ENCODE measurements at places on chromosomes 12 and 14.

DNA sequence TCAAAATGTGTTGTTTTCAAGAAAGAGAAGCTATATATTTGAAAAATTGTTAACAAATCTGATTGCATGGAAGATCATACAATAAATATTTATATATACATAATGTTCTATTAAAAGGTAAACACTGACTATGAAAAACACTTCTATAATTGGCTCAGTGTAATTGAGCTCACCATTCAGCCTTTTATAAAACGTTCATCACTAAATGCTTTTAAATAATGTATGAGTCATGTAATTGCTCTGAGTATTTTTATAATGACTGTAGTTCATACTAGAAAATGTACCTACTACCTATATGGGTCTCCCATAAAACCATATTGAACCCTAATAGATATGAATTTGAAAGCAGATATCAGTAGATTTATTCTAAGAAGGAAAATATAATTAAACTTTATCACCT is 240.4 kb upstream of the MGAT4C start:
- no peak for DNase-seq

DNA sequence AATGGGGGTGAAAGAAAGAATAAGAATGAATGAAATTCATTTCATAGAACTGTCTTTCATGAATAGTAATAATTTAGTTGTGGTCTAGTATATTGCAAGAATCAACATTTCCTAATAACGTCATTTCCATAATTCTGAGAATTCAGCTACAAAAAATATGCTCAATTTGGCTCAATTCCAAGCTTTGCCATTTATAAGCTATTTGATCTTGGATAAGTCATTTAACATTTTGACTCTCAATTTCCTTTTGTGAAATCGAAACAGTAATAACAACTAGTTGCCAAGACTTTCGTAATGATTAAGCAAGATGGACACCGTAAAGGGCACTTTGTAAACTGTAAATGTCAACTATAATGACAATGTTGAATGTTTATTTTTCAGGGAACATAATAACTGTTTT is 18.1 kb downstream of the NOS1 start:
- no peak for DNase-seq

DNA sequence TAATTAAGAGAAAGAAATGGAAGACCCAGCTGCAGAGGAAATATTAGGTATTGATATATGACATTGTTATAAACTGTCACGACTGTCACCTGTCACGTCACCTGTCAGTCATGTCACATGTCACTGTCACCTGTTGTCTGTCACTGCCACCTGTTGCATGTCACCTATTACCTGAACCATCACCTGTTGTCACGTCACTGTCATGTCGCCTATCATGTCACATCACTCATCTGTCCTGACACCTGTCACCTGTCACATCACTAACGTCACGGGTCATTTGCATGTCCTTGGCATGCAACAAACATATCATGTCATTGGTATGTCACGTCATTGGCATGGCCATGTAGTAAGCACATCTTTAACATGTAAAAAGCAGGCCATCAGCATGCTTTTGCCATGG is 26.6 kb upstream of the TESC start:
- no peak for DNase-seq

DNA sequence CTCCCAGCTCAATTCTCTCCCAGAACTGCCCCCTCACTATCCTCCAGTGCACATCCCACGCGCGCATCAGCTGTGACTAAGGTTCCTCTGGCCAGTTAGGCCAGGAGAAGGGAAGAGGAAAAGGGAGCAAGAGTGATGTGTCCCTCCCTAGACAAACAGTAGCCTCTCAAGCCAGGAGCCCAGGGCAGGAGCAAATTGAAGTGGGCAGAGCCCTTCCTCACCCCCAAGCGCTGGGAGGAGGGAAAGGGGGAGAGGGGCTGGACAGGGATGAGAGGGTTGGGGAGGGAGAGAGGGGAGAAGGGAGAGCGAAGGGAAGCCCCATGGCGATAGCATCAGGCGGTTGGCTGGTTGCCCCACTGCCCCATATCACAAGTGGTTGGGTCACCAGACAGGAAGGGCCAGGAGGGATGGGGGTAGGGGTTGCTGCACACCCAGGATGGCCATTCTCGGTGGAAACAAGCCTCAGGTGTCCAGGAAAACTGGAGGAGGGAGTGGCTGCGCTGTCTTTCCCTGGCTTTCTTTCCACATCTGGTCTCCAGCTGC is 1.1 kb downstream of the CD63 start:
- DNase-seq = peak; percentile 25

DNA sequence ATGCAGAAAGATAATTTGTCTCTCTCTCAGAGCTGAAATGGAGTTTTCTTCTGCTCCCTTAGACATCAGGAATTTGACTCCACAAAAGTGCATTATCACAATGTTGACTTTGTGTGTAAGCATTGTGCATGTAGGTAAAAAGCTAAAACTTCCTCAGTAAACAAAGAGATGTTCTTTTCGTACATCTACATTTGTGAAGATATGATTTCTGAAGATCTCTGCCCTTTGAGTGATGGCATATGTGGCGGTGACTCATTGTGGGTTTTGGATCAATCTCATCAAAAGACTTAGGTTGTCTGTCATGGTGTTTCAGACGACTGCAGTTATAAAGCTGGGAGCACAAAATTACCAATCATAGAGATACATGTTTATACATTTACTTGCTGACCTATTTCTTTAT is 411.4 kb upstream of the LMO3 start:
- no peak for DNase-seq

- no peak for DNase-seq
These were observed 79.0 kb downstream of the MOK start for GRCh38 chr14:102225936-102226335.

DNA sequence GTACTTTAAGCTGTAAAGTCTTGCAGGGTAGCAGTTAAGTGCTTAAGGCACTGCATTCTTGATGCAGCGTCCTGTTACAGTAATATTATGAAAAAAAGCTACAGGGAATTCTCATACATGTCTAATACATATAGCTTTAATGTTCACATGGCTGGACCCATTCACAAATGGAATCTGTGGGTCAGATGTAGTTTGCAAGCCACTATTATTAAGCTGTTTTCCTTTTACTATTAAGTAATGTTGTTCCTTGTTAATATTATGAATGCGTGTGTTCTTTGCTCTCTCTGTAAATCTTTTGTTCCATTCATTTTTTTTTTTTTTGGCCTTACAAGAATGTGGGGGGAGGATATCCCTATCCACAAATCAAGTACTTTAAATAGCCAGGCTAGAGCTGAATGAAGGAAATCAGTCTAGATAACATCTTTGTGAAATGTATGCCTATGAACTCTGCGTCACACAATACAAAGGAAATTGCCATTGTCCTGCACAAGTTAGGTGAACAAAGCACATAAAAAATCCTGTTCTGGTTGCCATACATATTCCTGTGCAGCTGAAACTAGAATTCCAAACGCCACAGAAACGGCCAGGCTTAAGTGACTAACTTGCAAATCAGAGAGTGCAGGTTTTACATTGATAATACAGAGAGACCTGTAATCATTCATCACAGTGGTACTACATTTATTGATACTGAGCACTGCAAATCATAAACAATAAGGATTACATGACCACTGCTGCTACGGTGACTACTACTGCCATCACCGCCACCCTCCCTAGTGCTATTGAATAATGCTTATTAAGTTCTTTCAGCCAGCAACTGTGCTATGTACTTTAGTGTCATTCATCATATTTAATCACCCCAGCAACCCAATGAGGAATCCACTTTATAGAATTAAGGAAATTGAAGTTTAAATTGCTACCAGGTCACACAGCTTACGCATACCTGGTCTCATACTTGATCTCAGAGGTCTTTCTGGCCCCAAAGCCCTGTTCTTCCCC is 111.9 kb downstream of the HMGA2 start:
- no peak for DNase-seq

DNA sequence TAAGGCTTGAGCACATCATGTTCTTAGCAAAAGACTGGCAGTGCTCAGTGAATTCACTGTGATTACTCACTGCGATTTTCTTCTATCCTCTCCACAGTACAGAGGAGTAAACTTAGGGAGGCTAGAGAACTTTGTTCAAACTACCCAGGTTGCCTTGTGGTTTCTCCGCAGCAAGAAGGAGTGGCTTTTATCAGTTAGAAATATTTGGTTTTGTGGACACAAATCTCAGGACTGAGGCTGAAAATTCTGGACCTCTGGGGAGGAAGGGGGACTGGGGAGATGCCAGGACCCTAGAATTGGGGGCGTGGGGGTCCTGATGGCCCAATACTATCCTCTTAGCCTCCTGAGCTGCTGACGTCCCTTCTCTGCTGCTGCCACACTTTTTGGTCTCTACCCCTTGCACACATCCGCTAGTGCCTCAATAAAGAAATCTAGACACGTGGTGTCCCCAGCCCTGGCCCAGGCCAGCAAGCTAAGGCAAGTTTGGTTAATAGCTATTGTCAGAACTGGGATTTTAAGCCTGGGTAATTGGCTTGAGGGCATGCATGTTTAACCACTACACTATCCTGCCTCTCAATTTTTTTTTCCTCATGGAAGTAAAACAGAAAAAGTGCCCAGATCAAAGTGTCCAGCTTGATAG is 842 bp downstream of the OAS2 start:
- DNase-seq = no peak

DNA sequence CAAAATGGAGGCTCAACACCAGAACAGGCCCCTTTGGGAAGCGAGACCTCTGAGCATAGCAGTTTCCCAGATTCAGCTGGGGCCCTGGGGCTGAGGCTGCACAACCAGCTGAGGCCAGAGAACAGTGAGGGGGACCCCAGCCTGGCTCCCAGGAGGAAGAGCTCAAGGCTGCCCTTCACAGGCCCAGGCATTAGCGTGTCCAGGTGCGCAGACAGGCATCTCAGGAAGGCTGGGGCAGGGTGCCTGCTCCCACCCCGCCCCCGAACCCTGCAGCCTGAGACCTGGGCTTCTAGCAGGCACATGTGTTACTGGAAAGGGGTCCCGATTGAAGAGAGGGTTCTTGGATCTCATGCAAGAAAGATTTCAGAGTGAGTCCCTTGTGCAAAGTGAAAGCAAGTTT is 27.2 kb downstream of the CALM1 start:
- no peak for DNase-seq

GRCh38 chr12:62472472-62472871 is 5.8 kb downstream of the MON2 start:
- DNase-seq = peak; percentile 3

DNA sequence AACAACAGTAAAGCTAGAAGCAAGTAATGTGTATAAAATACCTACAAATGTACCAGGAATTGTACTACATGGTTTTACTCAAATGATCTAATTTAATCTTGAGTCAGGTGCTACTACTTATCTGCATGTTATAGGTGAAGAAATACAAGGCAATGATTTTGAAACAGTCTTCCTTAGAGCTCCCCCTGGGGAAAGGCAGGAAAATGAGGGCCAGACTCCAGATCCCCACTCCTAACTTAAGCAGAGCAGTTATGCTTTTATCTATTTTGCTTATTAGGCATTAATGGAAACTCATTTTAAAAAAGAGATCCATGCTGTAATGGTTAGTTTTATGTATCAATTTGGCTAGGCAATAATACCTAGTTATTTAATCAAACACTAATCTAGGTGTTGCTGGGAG is 109.3 kb upstream of the CPSF6 start:
- no peak for DNase-seq

GRCh38 chr12:78248321-78248720 is 417.6 kb downstream of the NAV3 start:
- DNase-seq = no peak

DNA sequence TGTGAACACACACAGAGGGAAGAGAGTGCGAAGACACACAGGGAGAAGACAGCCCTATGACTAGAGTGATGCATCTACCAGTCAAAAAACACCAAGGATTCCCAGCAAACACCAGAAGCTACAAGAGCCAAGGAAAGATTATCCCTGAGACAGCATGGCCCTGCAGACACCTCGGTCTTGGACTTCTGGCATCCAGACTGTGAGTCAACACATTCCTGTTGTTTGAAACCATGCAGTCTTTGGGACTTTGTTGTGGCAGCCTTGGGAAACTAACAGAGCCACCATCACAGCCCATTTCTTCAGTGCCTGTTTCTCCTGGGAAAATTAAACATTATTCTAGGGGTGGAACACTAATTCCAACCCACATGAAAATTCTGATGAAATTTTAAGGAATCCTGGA is 220.6 kb downstream of the GXYLT1 start:
- DNase-seq = no peak

DNA sequence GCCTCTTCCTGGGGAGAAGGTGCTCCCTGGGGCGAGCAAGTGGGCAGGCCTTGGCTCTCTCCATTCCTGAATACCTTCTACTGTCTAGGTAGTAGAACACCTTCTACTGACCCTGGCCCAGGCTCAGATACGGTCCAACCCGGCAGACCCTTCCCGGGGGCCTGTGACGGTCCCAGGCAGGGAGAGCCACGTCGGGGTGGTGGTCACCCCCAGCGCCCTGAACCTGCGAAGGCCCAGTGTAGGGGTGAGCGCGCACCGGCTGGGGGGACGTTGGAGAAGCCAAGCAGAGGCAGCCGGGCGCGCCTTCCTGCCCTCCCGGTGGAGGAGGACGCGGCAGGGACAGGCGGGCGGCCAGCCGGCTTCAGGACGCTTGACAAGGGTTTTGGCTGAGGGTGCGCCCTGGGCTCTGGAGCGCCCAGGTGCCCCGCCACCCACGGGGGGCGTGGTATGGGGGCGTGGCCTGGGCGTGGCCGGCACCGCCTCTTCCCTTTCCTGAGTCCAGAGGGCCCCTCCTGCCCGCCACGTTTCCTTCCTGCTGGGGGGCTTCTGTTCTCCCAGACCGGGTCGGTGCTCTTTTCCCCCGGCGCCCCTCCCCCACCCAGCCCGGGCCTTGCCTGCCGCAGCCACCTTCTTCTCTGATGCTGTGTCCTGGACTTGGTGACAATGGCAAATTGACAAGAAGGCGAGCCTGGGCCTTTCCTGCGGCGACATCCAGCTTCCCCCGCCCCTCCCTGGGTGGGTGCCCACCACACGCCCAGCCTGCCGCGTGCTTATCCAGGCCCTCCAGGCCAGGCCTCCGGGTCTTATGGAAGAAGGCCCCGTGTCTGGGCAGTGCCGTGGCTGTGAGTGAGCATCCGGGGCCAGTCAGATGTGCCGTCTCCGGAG is 24.5 kb upstream of the PPP1R13B start:
- DNase-seq = no peak
